D721Med (cell line): ENCODE measurements at places on chromosomes 13 and 19.

- DNase-seq, result no peak
Observed at GRCh38 chr13:60720590-60720989, 323.6 kb downstream of the TDRD3 start.

DNA sequence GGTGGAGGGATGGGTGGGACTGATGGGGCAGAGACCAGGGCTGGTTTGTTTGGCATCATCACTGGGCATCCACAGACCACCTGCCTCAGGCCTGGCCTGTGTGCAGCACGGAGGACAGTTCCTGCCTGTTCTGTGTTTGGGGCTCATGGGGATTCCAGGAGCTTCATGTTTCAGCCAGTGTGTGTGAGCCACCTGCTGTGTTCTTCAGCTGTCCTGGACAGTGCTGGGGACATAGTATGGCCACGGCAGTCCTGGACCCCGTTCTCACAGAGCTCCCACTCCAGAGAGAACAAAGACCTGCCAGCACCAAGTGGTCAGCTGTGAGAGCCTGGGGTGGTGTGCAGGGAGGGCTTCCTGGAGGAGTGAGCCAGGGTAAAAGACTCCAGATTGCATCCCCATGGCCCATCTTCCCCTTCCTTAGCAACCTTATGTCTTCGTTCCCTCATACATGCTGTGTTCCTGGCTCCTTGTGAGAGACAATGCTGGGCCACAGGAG lies 2.0 kb upstream of the CCDC97 start:
- DNase-seq, result no peak

DNA sequence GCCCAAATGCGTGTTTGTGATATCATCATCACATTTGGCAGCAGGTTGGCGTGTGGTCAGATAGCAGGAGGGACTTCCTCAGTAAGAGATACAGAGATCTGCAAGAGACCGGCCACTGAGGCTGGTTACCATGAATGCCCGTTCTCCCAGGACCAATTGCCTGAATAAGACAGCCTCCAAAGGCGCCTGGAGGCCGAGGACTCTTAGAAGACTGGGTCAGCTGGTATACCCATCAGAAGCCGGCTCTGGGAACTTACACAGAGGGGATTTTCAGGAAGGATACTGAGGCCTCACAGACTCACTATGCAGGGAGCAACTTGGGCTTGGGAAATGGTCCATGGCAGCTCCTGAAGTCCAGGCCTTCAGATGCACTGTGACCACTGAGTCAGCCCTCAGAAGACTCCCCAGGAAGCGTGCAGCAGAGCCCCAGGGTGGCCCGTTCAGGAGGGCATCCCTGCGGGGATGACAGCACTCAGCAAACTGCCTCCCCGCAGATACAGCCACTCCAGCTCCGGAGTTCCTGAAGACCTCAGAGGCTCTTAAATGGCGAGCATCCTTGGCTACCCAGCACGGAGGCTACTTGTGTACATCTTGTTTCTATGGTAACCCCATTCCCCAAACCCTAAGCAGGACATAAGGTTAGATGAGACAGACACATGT lies 26.4 kb upstream of the VSTM2B start:
- DNase-seq, result no peak

- no peak for DNase-seq
Observed at GRCh38 chr13:89066868-89067466, 1395.8 kb downstream of the SLITRK5 start.

DNA sequence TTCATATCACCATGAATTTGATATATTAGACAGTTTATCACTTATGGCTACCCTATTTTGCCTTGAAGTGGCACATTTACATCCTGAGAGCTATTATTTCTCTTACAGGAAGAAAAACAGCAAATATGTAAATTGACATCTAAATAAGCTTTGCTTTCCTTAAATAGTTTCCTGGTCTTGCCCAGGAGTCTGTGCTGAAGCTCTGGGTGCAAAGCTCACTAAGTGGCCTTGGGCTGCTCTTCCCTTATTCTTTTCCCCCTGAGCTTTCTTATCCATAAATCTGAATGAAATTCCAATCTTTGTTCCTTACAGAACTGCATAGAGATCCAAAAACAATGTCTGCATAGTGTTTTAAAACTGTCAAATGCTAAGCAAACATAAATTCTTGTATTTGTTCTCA lies 56.3 kb downstream of the TNFSF13B start:
- DNase-seq, result no peak

DNA sequence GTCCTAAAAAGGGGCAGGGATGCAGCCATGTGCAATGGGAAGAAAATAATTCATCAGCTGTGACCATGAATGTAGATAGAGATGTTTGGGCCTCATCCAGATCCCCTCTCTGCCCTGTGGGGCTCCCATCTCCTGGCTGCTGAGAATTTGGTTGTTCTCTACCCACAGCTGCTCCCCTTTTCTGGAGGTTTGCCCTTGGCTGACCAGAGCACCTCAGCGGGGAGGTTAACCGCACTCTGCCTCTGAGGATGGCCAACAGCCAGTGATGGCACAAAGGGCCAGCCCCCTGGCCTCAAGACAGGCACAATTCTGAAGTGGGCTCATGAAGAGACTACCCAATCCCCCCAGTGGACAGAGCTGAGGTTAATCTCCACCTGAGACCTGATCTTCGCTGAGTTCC lies 61.5 kb upstream of the SERP2 start:
- DNase-seq, result no peak

DNA sequence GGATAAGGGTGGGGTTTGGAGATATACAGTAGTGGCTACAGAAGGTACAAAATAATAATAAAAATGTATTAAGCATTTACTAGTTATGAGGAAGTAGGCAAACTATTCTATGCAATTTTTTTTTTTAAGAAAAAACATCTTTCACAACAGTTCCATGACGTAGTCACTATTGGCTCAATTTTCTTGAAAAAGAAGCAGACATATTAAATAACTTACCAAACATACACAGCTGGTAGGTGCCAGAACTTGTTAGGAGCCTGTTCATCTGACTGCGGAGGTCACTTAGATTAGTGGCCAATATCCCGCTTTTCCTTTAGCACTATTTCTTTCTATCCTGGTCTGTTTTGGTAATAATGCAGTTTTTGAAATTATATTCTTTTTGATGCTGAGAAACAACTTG lies 593.5 kb downstream of the KCTD12 start:
- DNase-seq, result no peak

DNA sequence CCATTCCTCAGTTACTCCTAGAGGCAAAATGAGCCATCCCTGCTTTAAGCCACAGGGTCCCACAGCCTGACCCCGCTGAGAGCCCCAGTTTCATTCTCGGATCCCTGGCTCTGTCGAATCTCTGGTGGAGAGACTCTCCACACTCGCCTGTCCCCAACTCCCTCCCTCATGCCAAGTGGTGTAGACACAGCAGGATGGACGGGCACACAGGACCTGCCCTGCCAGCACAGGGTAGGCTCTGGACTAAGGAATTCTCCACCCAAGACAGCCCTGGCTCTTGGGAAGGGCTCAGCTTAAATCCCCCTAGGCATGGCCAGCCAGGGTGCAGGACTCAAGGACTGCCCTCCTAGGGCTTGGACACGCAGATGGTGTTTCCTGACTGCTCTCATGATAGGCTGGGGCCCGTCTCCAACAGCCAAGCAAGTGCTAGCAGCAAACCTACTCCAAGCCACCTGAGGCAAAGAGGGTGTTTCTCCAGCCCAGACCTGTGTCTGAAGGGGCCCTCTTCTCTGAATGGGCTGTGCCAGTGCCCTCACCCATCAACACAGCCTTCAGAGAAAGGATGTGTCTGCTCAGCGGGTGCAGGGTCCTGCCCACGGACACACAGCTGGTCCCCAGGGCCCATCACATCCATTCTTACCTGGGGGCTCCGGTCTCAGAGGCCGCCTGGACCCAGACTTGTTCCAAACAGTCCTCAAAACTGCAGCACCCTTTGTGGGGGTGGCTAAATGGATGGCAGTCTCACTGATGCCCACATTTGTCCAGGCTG lies 65.3 kb downstream of the PEPD start:
- no peak for DNase-seq

- no peak for DNase-seq
Observed at GRCh38 chr13:52003541-52003940, 7.7 kb downstream of the ATP7B start.

GRCh38 chr13:33111414-33112110 lies 95.3 kb downstream of the KL start:
- no peak for DNase-seq

DNA sequence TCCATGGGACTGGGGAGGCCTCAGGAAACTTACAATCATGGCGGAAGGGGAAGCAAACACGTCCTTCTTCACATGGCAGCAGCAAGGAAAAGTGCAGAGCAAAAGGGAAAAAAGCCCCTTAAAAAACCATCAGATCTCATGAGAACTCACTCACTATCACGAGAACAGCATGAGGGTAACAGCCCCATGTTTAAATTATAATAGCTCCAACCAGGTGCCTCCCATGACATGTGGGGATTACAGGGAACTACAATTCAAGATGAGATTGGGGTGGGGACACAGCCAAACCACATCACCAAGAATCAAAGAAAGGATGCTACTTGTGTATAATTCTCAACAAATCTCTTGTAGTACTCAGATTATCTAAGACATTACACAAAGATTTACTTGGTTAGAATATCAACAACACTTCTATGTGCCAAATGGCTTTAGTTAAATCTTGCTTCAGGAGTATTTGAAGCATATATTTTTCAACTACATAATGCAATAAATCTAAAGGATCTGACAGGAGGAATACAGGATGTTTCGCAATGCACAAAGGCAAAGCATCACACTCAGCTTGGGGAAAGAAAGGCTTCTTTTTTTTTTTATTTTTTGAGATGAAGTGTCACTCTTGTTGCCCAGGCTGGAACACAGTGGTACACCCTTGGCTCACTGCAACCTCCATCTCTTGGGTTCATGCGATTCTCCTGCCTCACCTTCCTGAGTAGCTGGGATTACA lies 180.0 kb downstream of the LHFPL6 start:
- DNase-seq, result no peak

- no peak for DNase-seq
Observed at GRCh38 chr19:32200312-32201038, 144.9 kb upstream of the ZNF507 start.

GRCh38 chr13:20057214-20057613 lies 98.7 kb downstream of the ZMYM2 start:
- DNase-seq, result no peak

GRCh38 chr19:39918183-39918651 lies 16.2 kb downstream of the FCGBP start:
- DNase-seq, result no peak

- DNase-seq, result no peak
Observed at GRCh38 chr19:8610936-8611300, 403 bp upstream of the ADAMTS10 start.

- DNase-seq, result no peak
Observed at GRCh38 chr13:53775807-53776206, 747.2 kb downstream of the OLFM4 start.

DNA sequence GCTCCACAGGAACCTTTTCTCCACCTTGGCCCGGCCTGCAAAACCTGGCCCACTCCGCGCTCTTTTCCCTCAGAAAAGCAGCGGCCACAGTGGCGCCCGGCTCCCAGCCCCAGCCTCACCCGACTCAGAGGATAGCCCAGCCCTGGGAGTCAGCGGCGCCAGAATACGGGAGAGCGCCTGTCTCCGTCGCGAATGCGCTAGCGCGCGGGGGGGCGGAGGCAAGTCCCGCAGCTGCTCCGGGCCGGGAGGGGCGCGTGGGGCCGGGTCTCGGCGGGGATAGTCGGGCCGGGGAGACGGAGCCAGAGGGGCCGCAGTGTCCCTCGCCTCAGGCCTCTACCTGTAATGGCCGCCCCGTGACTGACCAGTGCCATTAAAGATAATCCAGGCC lies at the start of gene ZFP30:
Gene ZFP30 (minus strand): TSS at position 165 of the 388 bp plus-strand sequence. CDS start 7,643 bp downstream, outside the sequence.
- peak; percentile 77 for DNase-seq

- no peak for DNase-seq
Observed at GRCh38 chr13:53800011-53800410, 771.4 kb downstream of the OLFM4 start.

DNA sequence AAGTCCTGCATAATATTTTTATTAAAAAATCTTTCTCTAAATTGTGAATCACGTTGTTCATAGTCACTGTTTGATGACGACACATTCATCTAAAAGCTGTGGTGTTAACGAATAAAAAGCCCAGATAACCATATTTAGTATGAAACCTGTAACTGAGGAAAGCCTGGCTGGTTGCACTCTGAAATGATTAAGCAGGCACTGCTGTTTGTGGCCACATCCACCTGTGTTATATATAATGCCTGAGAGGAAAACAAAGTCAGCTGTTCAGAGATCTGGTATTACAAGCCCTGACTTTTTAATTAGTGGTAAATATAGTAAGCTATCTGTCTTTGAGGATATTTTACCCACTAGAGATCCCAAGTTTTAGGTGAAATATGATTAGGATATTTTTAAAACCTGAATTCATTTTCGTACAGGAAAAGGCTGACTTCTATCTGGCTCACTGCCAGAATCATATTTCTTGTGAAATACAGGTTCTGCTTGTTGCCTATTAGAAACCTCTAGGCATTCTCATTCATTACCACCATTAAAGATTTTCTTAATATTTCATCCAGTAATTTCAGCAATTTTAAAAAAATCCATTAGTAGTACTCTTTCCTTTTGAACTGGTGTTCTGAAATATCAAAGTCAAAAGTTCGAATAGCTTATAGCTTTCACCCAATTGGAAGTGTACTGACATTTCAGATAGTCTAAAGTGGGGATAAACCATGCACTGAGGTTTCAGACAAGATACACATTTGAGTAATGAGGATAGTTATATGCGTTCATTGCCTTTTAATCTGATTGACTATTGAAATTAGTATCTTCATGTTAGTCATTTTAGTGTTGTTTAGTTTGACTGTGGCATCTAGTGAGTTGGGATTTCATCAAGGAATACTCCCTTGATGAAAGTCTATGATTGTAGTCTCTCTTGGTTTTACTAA lies 79.7 kb downstream of the LMO7 start:
- no peak for DNase-seq

- DNase-seq, result no peak
Observed at GRCh38 chr19:12126707-12127106, 13.4 kb downstream of the ZNF20 start.

GRCh38 chr19:6571167-6571566 lies 19.8 kb downstream of the CD70 start:
- no peak for DNase-seq

DNA sequence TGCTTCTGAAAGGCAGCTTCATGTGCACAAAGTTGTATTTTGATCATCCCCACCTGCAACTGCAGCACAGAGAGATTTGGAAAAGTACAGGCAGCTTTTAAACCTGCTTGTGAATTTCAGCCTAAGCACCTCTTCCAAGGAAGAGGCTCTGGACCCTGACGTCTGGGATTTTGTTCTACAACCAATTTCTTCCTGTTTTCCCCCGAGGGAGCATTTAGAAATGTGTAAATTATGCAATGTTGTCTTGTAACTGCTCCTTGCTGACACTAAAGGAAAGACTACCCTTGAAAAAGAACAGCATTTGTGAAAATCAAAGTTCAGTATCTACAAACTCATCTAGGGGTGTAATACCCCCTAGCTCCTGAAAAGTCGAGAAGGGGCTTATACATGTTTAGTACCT lies 15.4 kb downstream of the MED26 start:
- DNase-seq, result no peak
